ENCODE measurements at places on chromosomes 11 and 22.

- no peak for DNase-seq
Observed at GRCh38 chr11:2379466-2380174, 2.5 kb downstream of the CD81 start.

DNA sequence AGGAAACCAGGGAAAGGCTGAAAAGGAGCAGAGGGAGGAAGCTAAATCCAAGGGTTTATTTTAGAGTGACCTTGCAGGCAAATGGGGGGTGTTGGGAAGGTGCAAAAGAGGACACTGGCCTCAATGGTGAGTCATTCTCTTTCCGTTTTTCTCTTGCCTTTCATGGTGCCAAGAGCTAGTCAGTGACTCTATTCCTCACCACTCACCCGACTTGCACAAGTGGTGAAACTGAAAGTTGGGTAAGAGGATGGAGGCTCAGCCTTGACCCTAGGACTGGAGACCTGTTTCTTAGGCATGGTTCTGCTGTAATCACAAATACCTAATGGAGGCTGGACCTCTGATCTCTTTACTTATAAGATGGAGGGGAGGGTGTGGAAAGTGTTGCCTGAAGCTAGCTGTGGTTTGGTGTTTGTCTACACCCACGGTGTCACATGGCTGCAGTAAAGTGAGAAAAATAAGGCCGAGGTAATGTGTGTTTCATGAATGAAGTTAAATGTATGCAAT lies 67.3 kb upstream of the CREB3L1 start:
- DNase-seq = no peak

- no peak for DNase-seq
Observed at GRCh38 chr11:87031433-87032170, 6.1 kb upstream of the TMEM135 start.

DNA sequence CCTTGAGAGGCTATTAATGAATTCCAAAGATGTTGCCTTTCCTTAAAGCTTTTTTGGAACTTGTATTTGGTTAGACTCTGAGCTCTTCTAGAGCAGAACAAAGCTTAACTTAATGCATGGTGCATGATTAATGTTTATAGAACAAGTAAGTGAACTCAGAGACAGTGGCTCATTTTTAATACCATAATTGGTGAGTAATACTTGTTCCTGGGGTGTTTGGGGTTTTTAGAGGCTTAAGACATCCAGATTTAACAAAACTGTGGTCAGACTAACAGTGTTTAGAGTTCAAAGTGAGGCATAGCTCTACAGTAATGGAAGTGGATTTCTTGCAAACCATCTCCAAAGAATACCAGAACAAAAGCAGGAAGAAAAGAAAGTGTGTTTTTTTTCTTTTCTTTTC lies 73.7 kb upstream of the CTSC start:
- no peak for DNase-seq

- DNase-seq = no peak
Observed at GRCh38 chr11:12701811-12702592, 27.8 kb downstream of the TEAD1 start.

- no peak for DNase-seq
Observed at GRCh38 chr22:49239264-49240015, 588.2 kb downstream of the BRD1 start.

- no peak for DNase-seq
Observed at GRCh38 chr11:112805658-112806057, 155.6 kb upstream of the NCAM1 start.

- no peak for DNase-seq
Observed at GRCh38 chr11:9956483-9956882, 292.6 kb downstream of the SWAP70 start.

- no peak for DNase-seq
Observed at GRCh38 chr11:102553835-102554282, 23.3 kb upstream of the MMP7 start.

DNA sequence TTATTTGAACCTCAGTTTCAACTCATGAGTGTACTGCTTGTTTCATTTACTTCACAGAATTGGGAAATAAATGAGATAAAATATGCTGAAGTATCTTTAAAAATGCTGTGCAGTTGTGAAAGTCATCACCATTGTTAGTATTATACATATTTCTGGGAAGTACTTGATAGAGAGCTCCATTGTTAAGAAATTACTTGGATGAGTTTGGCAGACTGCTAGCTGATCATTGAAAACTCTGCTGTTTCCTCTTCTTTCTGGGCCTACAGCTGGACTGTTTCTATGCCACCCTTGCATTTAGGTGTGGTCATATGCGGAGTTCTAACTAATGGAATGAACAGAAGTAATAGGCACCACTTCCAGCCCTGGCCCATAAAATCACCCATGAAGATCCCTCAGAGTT lies 10.0 kb downstream of the SIK2 start:
- no peak for DNase-seq

DNA sequence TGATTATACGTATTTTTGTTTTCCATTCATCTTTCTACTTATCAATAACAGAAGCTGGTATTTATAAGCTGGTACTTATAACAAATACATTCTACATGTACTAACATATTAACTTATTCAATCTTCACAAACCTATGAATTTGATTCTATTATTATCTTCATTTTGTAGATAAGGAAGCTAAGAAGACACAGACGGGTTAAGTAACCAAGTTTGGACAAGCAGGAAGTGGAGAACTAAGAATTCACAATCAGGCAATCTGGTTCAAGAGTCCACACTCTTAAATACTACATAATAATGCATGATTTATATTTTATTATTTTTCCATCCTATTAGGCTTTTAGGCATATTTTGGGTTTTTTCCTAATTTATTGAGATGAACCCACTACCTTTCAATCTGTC lies 25.0 kb downstream of the FCHSD2 start:
- no peak for DNase-seq

DNA sequence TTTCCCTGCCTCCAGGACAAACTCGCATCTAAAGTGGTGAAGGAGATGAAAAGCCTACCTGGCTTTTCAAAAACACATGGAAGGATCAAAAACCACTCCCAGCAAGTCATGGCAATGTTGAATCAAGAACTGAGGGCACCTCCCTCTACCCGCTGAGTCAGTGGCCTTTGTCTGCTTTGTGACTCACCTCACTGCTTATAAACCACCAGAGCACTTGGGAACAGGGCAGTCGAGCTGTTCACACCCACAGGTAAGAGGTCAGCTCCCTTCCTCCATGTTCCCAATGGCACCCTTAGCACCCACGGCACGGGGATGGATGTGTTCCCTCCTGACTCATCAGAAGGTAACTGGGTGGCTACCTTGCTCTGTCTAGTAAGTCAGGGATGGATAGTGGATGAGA lies 21.7 kb downstream of the TENM4 start:
- DNase-seq = no peak

DNA sequence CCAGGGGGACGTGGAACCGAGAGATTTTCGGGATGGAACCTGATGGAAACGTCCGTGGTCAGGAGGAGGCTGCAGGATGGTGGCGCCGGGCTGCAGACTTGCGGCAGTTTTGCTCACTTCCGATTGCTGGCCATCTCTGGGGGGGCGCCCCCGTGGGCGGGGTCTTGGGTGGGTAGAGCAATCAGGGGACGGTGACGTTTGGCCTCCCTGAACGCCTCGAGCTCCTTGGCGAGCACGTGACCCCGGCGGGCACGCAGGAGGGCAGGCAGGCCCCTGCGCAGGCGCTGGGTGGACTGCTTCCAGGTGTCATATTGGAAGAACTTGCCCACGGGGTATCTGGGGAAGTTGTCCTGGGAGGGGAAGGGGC lies 6.3 kb downstream of the IGF2 start:
- no peak for DNase-seq

- no peak for DNase-seq
Observed at GRCh38 chr11:65504674-65505465, 6.0 kb downstream of the MALAT1 start.

GRCh38 chr11:12698048-12698447 lies 23.8 kb downstream of the TEAD1 start:
- DNase-seq = no peak

- DNase-seq = no peak
Observed at GRCh38 chr11:28447226-28447625, 339.0 kb downstream of the METTL15 start.

- DNase-seq = no peak
Observed at GRCh38 chr11:116267146-116267545, 505.6 kb downstream of the BUD13 start.

DNA sequence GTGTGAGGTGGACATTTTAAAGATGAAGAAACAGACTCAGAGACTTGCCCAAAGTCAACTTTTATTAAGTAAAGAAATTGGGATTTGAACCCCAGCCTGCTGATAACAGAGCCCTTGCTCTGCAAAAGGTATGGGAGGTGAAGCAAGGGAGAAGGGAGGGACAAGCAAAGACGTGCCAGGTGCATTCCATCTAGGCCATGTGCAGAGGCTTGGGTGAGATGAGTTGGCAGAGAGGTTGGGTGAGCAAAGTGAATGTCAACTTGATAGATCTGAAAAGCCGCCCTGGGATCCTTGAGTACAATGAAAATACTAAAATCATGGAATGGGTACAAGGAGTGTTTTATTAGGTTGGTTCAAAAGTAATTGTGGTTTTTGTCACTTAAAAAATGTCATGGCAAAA lies 341.3 kb downstream of the CADM1 start:
- DNase-seq = no peak

DNA sequence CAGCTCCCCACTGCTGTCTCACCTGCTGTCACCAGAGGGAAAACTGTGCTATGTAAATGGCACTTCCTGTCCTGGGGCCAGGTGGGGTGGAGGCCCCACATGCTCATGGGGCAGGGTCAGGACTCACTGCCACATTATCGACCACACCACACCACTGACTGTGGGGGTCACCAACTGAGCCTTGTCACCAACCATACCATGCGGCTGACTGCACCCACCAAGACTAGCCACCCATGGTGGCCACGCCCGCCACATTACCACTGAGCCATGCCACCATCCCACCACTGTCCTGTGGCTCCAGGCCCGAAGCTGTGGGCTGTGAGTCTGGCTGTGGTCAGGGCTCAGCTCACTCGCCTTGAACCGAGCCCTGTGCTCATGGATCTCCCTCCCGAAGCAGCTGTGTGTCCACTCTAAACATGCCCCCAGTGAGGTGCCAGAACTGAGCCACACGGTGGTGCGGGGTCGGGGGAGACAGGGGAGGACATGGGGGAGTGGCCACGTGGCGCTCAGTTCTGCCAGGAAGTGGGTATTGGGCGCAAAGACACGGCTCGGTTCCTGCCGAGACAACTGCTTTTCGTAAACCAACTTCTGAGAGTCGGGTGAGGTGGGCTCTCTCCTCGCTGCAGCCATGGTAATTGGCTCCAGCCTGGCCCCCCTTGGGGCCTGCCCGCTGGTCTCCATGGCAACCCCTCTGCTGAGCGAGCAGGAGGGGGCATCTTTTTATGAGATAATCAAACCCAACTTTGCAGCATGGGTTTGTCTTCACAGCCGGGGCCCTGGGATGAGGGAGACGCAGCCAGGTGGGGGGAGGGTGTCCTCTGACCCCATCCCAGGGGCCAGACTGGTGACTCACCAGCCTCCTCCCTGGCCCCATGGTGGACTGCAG lies 23.2 kb downstream of the RTN4R start:
- DNase-seq = peak; percentile 66

DNA sequence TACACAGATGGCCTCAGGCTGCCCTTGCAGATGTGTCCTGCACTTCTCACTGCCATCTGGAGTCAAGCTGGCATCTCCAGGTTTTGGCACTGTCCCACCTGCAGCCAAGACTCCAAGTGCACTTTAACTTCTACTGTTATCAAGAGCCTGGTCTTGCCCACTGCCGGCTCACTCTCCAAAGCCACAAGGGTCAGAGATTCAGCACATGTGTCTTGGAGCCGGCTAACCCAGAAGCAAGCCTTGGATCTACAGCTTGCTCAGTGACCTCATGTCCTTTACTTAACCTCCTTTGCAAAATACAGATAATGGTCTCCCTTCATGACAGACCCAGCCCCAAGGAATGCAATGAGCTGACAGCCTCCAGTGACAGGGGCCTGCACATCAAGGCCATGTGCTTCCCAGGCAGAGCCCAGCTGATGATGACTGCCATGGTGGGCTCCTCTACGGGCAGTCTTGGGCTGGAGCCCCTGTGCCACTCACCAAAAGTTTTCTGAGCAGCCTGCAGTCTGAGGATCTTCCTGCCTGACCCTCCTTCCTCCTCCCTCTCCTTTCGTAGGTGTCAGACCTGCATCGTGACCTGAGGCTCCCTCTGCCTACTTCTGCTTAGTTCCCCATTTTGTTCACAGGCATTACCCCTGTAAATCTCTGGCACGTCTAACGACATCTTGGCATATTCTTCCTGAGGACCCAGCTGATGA lies 9.0 kb downstream of the TP53AIP1 start:
- no peak for DNase-seq

DNA sequence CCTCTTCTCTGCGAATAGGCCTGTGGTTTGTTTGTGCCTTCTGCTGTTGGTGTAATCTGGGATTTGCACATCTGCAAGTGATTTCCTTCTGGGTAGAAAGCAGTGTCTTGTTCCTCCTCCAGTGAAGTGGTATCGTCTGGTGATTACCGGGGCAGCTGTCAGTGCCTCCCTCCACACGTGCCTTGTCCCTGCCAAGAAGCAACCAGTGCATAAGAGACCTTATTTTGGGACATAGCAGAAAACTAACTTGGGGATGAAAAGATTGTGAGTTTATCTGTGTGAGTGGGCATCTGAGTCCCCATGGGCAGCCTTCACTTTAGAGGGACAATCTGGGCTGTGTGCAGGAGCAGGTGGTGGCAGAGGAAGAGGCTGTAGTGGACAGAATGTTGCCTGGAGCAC lies 71.5 kb upstream of the SORL1-AS1 start:
- no peak for DNase-seq

DNA sequence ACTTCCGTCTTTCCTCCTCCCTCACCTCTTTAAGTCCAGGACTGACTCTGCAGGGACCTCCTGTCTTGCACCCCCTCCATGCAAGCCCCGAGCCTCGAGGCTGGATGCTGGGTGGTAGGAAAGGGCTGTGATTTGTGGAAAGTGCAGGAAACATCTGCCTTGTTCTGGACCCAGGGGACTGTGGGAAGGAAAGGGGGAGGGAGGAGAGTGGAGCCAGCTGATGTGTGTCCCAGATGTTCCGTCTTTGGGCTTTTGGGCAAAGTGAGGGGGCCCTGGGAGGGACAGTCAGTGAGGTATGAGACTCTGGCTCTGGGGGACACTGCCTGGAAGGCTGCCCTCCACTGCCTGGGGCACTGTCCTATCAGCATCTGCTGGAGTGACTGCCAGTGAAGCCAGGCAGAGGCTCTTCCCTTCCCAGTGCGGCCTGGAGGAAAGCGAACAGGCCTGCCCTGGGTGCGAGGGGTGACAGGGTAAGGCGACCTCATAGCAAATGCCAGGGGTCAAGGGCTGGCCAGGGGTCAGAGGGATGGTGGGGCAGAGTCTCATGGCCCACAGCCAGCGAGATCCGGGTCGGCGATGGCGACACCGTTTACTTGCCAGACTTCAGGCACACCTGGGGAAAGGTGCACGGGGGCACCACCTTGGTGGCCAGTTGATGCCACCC lies 1.7 kb downstream of the MRGPRD start:
- DNase-seq = no peak

GRCh38 chr11:94171693-94172440 lies 43.2 kb downstream of the PANX1 start:
- no peak for DNase-seq

- no peak for DNase-seq
Observed at GRCh38 chr11:127631974-127632373, 631.4 kb upstream of the KIRREL3 start.

GRCh38 chr11:129790106-129790505 lies 25.5 kb upstream of the TMEM45B start:
- no peak for DNase-seq
